ENCODE measurements at places on chromosomes 5 and 9. TPM values are rescaled to one million over a fixed set of nuclear protein-coding genes. Genes with fewer than 3 reads are reported as not detected.

The CARTPT gene
- 0.23 TPM for total RNA-seq

The SOX30 gene
- 0.06 TPM for total RNA-seq

The NR4A3 gene
- total RNA-seq, result 4.3 TPM

The PDZD2 gene
- total RNA-seq, result 25.3 TPM

The PHF24 gene
- total RNA-seq, result 0.23 TPM

The POU5F2 gene
- 5.1 TPM for total RNA-seq

The FGF18 gene
- 1.6 TPM for total RNA-seq

The HDHD3 gene
- total RNA-seq, result 30.2 TPM

The NEK6 gene
- 40.2 TPM for total RNA-seq

The ADAMTSL2 gene
- total RNA-seq, result 8.9 TPM

The NEURL1B gene
- 27.9 TPM for total RNA-seq

The DCANP1 gene
- not detected for total RNA-seq

The PLPP7 gene
- total RNA-seq, result 29.5 TPM

The DDX4 gene
- total RNA-seq, result not detected

The ISL1 gene
- not detected for total RNA-seq

The LOX gene
- total RNA-seq, result 17.2 TPM

The CLIC3 gene
- 2.5 TPM for total RNA-seq

The BTNL8 gene
- total RNA-seq, result 0.47 TPM

The QRFP gene
- total RNA-seq, result not detected

The PCDHA3 gene
- 0.64 TPM for total RNA-seq

The RGS7BP gene
- total RNA-seq, result 9.8 TPM

The BARHL1 gene
- not detected for total RNA-seq

The PCDHGB6 gene
- 12.3 TPM for total RNA-seq

The IL13 gene
- total RNA-seq, result not detected

The ROPN1L gene
- total RNA-seq, result 1.1 TPM
